ENCODE measurements at places on chromosomes 7 and 10. TPM values are rescaled to one million over a fixed set of nuclear protein-coding genes. Genes with fewer than 3 reads are reported as not detected.

DNA sequence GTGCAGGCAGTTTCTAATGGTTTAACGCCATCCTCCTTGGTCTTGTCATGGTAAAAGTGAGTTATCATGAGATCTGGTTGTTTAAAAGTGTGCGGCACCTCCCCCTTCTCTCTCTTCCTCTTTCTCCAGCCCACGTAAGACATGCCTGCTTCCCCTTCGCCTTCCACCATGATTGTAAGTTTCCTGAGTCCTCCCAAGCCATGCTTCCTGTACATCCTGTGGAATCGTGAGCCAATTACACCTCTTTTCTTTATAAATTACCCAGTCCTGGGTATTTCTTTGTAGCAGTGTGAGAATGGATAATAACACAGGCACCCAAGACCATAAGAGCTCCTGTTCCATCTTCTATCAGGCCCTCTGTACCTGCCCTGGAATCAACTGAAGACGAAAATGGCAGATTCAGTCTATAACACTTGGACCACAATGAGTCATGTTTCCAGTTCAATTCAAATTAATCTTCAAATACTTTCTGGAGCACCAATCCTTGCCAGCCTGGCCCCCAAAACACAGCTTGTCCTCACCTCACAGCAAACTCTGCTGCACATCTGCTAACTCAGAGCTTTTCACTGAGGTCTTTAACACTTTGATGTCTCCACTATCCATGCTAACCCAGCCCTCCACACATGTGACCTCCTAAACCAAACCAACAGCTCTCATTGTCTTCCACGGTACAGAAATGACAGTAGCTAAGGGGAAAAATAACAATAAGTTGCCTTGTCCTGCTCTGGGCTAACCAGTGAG, 73.2 kb downstream of the SFMBT2 start:
- H3K36me3 ChIP-seq, result no peaks in the 10 kb centered on the region
- H3K27ac ChIP-seq, result no peak overlapping the region
- no peaks in the 10 kb centered on the region for H3K27me3 ChIP-seq
- no peak overlapping the region for H3K4me3 ChIP-seq

Gene KBTBD2
- total RNA-seq, result 44.7 TPM

DNA sequence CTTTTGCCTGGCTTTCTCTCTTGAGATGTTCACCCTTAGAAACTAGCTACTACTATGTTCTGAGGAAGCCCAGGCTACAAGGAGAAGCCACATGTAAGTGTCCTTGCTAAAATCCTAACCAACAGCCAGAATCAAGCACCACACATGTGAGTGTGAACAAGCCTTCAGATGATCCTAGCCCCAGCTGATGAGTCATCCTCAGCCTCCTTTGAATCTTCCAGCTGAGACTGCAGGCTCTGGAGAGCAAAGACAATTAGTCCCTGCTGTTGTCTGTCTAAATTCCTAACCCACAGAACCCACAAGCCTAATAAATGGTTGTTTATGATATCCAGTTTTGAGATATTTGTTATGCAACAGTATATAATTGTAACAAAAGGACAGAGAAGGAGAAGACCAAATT, 92.8 kb upstream of the TAC1 start:
- no peaks in the 10 kb centered on the region for H3K27me3 ChIP-seq
- peak; percentile 65 for DNase-seq
- H3K27ac ChIP-seq, result no peak overlapping the region

GRCh38 chr10:129881641-129882040, 82.4 kb downstream of the EBF3 start:
- no peak for DNase-seq
- no peaks in the 10 kb centered on the region for H3K27me3 ChIP-seq
- no peak overlapping the region for H3K4me3 ChIP-seq
- no peak overlapping the region for H3K27ac ChIP-seq
- H3K4me1 ChIP-seq, result no peaks in the 10 kb centered on the region

Gene PDZD7
- total RNA-seq, result 0.79 TPM

Gene KEL
- total RNA-seq, result 86.0 TPM

GRCh38 chr10:62473241-62473640, 99.1 kb downstream of the ZNF365 start:
- H3K27ac ChIP-seq, result no peak overlapping the region
- no peak overlapping the region for H3K4me3 ChIP-seq
- no peaks in the 10 kb centered on the region for H3K36me3 ChIP-seq
- no peak for DNase-seq
- H3K4me1 ChIP-seq, result no peaks in the 10 kb centered on the region

DNA sequence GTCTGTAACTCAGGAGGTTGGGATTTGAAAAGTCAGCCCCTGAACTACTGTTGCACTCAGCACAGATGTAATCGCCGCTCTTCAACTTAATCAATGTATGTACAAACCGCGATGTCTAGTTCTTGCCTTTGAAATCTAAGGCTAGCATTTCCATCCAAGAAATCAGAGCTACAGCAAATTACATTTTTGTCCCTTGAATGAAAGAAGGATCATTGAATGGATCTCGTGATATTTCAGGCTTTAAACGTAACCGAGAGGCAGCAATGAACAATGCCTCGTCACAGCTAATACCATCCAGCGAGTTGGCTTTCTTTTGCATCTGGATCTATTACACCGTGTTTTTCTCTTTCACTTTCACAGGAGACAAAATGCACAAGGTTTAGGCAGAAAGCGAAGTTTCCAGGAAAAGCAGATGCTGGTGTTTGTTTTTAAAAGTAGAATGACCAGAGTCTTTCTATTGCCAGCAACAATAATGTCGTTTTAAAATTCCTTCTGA, 5.5 kb downstream of the SKIDA1 start:
- peak overlapping the region; percentile 88 for H3K27ac ChIP-seq
- peaks cover 10% of the 10 kb centered on the region for H3K36me3 ChIP-seq
- peak; percentile 42 for DNase-seq
- H3K27me3 ChIP-seq, result no peaks in the 10 kb centered on the region
- peaks cover 26% of the 10 kb centered on the region for H3K4me1 ChIP-seq
- H3K4me3 ChIP-seq, result peak overlapping the region; percentile 89

DNA sequence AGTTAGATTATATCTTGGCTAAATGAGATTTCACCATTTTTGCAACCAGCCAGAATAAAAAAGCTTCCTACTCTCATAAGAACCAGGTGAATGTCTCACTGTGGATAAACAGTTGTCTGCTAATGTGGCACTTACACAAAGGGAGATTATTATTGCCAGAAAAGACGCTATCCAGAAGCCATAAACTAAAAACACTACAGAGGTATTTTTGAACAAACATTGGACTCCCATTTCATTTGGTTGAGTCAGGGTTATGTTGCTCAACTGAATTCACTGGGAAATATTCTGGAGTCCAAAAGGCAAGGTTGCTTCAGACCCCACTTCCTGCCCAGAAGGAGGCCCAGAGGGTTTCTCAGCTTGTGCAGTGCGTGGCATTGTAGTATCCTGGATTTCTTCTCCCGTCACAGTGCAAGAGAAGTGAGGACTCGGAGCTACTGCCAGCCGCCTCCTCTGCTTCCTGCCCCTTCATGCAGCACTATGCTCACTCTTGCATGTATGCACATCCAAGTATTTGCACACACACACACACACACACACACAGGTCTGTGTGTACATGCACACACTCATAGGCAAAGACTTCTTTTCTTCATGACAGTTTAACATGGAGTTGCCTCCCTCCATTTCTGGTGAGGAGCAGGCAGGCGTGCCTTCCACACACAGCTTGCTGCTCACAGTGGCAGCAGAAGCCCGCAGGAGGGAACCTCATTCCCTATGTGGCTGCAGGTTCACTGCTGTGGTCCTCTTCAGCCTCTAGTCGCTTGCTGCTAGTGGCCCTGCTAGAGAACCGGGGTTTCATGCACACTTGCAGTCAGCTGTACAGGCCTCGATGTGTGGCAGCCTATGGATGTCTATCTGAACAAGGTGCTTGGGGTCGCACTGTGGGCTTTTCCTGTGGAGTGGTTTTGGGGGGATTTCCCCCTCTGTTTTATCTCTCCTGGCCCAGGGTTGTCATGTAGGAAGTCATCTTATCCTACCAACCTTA, 10.1 kb downstream of the DENND10 start:
- peaks cover 80% of the 10 kb centered on the region for H3K36me3 ChIP-seq
- no peak overlapping the region for H3K27ac ChIP-seq
- no peak overlapping the region for H3K4me3 ChIP-seq

Gene CALHM1
- total RNA-seq, result not detected

Gene PSD
- total RNA-seq, result 4.2 TPM

Gene CALCR
- 16.8 TPM for total RNA-seq

Gene FAM185A
- total RNA-seq, result 5.9 TPM

Gene SUFU
- total RNA-seq, result 19.1 TPM

DNA sequence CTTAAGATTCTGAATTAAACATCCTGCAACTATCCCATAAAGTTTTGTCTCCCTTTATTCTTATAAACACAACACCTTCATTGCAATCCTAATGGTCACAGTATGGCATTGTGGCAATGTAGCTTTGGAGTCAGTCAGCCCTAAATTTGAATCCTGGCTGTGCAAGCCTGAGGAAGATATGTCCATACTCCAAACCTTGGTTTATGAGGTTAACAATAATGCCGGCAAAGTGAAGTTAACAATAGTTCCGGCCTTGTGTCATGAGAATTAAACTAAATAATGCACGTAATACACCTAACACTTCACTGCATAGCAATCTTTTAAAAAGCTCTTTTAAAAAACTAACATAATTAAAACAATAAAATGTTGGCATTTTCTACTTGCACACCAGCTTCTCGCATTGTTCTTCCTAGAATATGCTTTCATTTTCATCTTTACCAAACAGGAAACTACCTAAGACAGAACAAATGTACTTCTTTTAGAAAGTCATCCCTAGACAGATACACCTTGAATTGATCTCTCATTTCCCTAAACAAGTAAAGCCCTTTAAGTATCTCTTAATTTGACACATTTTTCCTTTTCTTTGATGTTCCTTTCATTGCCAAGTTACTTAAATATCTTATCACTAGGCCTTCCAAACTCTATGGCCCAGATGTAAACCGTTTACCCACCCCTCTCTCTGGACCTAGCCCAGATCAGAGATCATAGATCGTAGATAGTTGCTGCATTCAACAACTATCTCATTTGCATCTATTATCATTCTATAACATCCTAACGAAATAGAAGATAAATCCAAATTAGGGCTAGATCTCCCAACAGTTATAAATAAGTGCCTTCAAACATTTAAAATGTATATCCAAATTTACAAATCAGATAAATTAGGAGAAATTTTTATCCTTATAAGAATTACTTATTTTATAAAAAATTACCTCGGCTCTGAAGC, 66.7 kb downstream of the CREB3L2 start:
- H3K27me3 ChIP-seq, result no peaks in the 10 kb centered on the region
- peaks cover 10% of the 10 kb centered on the region for H3K4me1 ChIP-seq
- H3K27ac ChIP-seq, result no peak overlapping the region
- no peaks in the 10 kb centered on the region for H3K36me3 ChIP-seq

DNA sequence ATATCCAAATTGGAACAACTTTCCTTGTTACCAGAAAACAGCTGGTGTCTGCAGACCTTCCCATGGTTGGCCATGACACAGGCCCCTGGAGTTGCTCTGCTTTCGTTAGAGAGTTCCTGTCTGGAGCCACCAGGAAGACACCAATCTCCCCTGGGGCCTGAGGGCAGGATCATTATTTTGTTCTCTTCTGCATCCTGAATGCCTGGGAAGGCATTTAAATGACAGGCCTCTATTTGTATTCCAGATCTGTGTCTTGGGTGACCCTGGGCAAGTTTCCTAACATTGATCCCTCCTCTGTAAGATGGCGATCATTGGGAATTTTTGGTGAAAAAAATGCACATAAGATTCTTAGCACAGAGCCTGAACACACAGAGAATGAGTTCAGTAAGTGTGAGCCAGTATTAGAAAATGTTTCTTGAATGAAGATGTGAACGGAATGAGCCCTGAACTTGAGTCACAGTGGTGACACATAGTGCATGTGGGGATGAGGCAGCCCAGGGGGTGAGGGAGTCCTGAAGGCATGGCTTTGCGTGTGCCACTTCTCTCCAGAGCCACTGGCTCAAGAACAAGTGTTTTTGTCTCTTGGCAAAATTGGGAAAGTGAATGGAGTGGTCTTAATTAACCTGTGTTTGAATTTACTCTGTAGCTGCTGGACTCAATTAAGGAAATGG, 28.4 kb downstream of the BMPER start:
- no peak overlapping the region for H3K4me3 ChIP-seq
- H3K27me3 ChIP-seq, result peaks cover 5% of the 10 kb centered on the region
- H3K4me1 ChIP-seq, result peaks cover 5% of the 10 kb centered on the region
- DNase-seq, result no peak

Gene RRP12
- 33.1 TPM for total RNA-seq

GRCh38 chr7:86653919-86654659, 10.4 kb downstream of the GRM3 start:
- H3K27ac ChIP-seq, result no peak overlapping the region
- H3K4me1 ChIP-seq, result no peaks in the 10 kb centered on the region
- peak; percentile 52 for DNase-seq
- no peak overlapping the region for H3K4me3 ChIP-seq

GRCh38 chr10:15430969-15431771, 60.1 kb upstream of the FAM171A1 start:
- no peaks in the 10 kb centered on the region for H3K27me3 ChIP-seq
- H3K4me1 ChIP-seq, result no peaks in the 10 kb centered on the region
- no peak overlapping the region for H3K27ac ChIP-seq
- no peak for DNase-seq
- no peak overlapping the region for H3K4me3 ChIP-seq

Gene SUN3
- total RNA-seq, result not detected

DNA sequence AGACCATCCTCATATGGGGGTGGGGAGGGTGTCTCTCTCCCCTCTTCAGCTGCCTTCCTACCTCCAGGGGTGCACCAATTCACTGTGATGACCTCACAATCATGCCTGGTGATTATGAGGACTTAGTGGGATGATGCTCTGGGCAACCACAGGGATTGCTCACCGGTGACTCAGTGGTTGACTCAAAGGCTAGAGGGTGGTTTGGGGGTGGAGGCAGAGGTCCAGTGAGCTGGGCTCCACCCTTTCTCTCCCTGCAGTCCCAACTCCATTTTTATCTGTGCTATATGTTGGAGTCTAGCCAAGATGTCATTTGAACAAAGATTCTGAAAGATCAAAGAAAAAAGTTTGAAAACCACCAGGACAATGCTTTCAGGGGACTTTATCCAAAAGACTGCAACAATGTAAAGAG, 286.9 kb downstream of the KCNMA1 start:
- H3K27ac ChIP-seq, result no peak overlapping the region
- H3K36me3 ChIP-seq, result no peaks in the 10 kb centered on the region
- H3K4me1 ChIP-seq, result no peaks in the 10 kb centered on the region
- no peak for DNase-seq

DNA sequence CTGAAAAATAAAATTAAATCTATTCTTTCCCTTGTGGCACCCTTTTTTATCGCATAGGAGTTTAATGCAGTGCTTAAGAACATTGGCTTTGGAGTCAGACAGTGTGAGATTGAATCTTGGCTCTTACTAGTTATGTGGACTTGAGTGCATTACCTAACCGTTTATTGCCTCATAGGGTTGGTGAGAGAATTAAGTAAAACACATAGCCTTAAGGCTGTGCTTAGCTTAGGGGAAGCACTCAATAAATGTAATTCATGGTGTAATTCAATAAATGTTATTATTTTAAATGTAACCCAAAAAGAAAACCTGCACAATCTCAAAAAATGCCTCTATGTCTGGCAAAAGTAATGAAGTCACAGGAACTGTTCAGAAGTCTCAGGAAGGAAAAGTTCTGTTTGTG, 2.7 kb downstream of the STK17A start:
- peaks cover 17% of the 10 kb centered on the region for H3K27me3 ChIP-seq
- peaks cover 3% of the 10 kb centered on the region for H3K4me1 ChIP-seq
- no peak overlapping the region for H3K27ac ChIP-seq
- no peak for DNase-seq
- no peak overlapping the region for H3K4me3 ChIP-seq

Gene ANKRD61
- not detected for total RNA-seq
